ENCODE measurements at places on chromosomes 16 and 17.

- no peak for DNase-seq
Observed at GRCh38 chr16:15961060-15961511, 11.7 kb downstream of the ABCC1 start.

- DNase-seq: no peak
Observed at GRCh38 chr17:76191896-76192295, 48.4 kb downstream of the RNF157 start.

- no peak for DNase-seq
Observed at GRCh38 chr16:4319454-4320421, 3.9 kb downstream of the GLIS2 start.

GRCh38 chr16:4509420-4509819 lies 29.2 kb downstream of the CDIP1 start:
- no peak for DNase-seq

GRCh38 chr16:31217136-31217530 lies 198 bp upstream of the PYDC1 start:
- no peak for DNase-seq

DNA sequence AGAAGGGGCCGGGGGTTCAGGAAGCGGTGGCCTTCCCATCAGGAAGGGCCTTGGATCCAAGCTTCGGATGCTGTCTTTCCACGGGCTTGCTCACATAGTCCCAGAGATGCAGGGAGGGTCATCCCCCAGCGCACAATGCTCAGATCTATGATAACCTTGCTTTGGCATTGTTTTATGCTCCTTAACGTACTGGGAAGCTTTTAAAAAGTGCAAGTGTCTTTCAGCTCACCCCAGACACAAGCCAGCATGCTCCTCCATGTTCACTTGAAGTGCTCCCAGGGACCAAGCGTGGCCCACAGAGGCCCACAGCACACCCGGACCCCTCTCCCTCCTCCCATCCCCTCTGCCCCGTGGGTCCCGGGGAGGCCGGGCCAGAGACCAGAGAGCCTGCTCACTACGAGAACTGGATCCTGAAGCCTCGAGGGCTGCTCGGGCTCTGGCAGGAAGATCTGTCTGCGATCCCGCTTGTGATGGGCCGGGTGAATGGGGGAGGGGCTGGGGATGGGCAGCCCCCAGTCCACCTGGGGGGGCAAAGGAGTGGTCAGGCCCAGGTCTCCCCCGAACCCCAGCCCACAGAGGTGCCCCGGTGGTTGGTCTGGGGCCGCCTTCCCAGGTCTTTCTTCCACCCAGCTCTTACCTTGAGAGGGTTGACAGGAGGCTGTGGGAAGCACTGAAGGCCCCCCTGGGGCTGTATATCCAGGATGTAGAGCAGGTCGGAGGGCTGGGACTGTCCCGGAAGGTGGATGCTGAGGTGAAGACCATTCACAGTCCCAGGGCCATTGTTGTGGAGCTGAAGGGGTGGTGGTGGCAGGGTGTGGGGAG lies 11.8 kb upstream of the FAM171A2 start:
- DNase-seq: no peak

- DNase-seq: no peak
Observed at GRCh38 chr17:16919663-16920627, 52.0 kb downstream of the TNFRSF13B start.
